ENCODE measurements at places on chromosomes 13 and 19.

DNA sequence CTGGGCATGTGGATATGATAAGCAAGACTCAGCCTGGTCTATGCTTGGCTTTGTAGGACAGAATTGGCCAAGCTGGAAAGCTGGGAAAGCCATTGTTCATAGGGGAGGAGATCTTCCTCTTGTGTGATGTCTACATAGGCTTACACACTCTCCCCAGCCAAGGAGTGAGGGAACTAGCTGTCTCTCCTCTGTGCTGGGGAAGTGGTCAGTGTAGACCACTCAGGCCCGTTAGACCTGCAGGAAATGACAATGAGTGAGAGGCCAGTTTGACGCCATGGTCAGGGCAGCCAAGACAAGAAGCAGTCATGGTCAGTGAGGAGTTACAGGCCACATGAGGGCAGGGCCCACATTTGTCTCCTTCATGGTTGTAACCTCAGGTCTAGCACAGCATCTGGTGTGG is 159.1 kb upstream of the KL start:
- DNase-seq = no peak

DNA sequence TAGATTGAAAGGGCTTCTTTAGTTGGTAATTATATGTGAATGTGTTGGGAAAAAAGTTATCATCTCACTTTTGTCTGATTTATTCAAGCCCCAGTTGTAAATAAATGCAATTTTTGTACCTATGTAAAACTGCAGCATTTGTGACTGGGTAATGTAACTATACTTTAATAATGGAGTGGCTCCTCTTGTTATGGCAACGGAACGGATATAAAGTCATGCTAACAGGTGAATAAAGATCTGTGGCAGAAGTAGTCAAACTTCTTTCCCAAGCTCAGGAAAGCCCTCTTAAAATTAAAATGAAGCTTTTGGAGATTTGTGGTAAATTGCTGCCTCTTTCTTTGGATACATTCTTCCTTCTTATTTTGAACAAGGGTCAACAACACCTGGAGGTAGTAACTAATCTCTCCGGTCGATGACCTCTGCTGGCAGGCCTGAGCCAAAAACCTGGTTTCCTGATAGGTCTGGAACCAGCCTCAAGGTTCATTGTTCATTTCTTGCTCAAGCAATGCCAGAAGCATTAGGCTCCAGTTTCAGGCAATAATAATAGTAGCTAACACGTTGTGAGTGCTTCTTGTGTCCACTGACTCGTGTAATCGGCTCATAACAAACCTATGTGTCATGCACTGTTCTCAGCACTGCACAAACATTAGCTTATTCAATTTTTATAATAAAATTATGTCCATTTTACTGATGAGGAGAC is 313.4 kb upstream of the DACH1 start:
- no peak for DNase-seq

DNA sequence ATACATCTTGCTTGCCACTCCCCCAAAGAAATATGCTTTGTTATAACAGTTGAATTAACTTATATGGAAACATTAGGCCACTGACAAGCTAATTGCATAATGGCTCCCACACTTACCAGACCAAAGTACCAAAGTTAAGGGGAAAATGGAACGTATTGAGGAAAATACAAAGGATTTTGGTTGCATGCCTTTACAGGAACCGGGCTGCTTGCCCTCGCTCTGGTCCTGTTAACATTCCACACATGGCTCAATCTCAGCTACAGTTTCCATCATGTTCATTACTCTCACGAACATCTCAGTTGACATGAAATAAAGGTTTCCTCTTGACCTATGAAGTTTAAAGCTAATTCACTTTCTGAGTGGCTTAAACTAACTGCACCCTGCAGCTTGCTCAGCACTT is 220.7 kb upstream of the RXFP2 start:
- DNase-seq = no peak

GRCh38 chr19:6717036-6717435 is 3.4 kb downstream of the C3 start:
- DNase-seq = no peak

- no peak for DNase-seq
Observed at GRCh38 chr13:108070491-108070890, 144.8 kb downstream of the LIG4 start.

GRCh38 chr13:60647547-60647946 is 250.5 kb downstream of the TDRD3 start:
- DNase-seq = no peak
